Prostate gland (tissue), 2 donors: ENCODE measurements at places on chromosomes 1 and 21. TPM values are rescaled to one million over a fixed set of nuclear protein-coding genes. Genes with fewer than 3 reads are reported as not detected.

Gene ADGRB2
- total RNA-seq: 3.0 TPM

Gene ZNF697
- 17.4 TPM for total RNA-seq

Gene RXRG
- 0.14 TPM for total RNA-seq

Gene SELL
- total RNA-seq: 4.8 TPM

Gene CFAP45
- total RNA-seq: 2.6 TPM

Gene RSBN1
- total RNA-seq: 24.0 TPM

Gene NSL1
- 42.6 TPM for total RNA-seq

Gene ELAPOR1
- 621 TPM for total RNA-seq

Gene ADAM30
- 2.0 TPM for total RNA-seq

Gene OR2T35
- total RNA-seq: not detected

Gene CCDC17
- total RNA-seq: 3.8 TPM

Gene DCAF6
- total RNA-seq: 116 TPM

Gene SPATC1L
- 79.4 TPM for total RNA-seq

Gene ATF3
- 14.8 TPM for total RNA-seq

Gene OR2L5
- not detected for total RNA-seq

Gene CCT8
- 105 TPM for total RNA-seq

Gene NR1I3
- total RNA-seq: not detected

Gene PAQR6
- total RNA-seq: 8.6 TPM

Gene KRTAP10-8
- total RNA-seq: not detected

Gene TNFRSF1B
- 10.9 TPM for total RNA-seq

Gene CLCA4
- 1.4 TPM for total RNA-seq
